Osteoblast (primary cell): ENCODE measurements at places on chromosomes 3 and 15. TPM values are rescaled to one million over a fixed set of nuclear protein-coding genes. Genes with fewer than 3 reads are reported as not detected.

- DNase-seq: no peak
- peaks cover 88% of the 10 kb centered on the region for H3K4me1 ChIP-seq
- H3K36me3 ChIP-seq: no peaks in the 10 kb centered on the region
- H3K27me3 ChIP-seq: no peaks in the 10 kb centered on the region
- H3K27ac ChIP-seq: peak overlapping the region; percentile 94
These were observed 78.7 kb downstream of the WWTR1 start for GRCh38 chr3:149579161-149579560.

GRCh38 chr3:129286081-129286480 lies 7.4 kb downstream of the HMCES start:
- no peak overlapping the region for H3K4me3 ChIP-seq
- H3K27me3 ChIP-seq: no peaks in the 10 kb centered on the region

DNA sequence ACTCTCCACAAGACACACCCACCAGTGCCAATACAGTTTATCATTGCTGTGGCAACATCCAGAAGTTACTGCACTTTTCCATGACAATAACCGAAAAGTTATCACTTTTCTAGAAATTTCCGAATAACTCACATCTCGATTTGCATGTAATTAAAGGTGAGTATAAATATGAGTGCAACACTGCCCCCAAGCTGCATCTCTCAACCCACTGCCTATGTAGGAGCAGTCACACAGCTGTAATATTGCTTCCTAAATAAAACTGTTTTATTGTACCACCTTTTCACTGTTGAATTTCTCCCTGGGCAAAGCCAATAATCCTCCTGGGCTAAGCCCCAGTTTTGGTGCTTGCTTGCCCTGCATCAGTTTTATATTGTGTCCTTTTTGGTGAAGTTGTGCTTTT lies 601.0 kb upstream of the EPHA6 start:
- H3K36me3 ChIP-seq: no peaks in the 10 kb centered on the region
- DNase-seq: peak; percentile 1
- H3K4me1 ChIP-seq: no peaks in the 10 kb centered on the region
- no peak overlapping the region for H3K27ac ChIP-seq
- H3K27me3 ChIP-seq: no peaks in the 10 kb centered on the region
- no peak overlapping the region for H3K4me3 ChIP-seq

- H3K4me3 ChIP-seq: no peak overlapping the region
- H3K27ac ChIP-seq: no peak overlapping the region
- H3K36me3 ChIP-seq: no peaks in the 10 kb centered on the region
- peaks cover 14% of the 10 kb centered on the region for H3K4me1 ChIP-seq
- no peak for DNase-seq
These were observed 370.5 kb downstream of the RORA start for GRCh38 chr15:60858511-60859070.

DNA sequence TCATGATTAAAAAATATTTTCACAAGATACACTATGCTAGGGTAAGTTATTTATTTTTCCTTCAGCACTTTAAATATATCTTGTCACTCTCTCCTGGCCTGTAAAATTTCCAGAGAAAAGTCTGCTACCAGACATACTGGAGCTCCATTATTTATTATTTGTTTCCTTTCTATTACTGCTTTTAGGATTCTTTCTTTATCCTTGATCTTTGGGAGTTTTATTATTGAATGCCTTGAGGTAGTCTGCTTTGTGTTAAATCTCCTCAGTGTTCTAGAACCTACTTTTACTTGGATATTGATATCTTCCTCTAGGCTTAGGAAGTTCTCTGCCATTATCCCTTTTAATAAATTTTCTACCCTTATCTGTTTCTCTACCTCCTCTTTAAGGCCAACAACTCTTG lies 142.0 kb upstream of the TGFBR2 start:
- no peaks in the 10 kb centered on the region for H3K27me3 ChIP-seq
- no peak for DNase-seq
- H3K27ac ChIP-seq: no peak overlapping the region
- H3K4me3 ChIP-seq: no peak overlapping the region

GRCh38 chr3:9784965-9785364 lies 7.3 kb downstream of the TADA3 start:
- no peak overlapping the region for H3K27ac ChIP-seq
- DNase-seq: no peak
- H3K27me3 ChIP-seq: no peaks in the 10 kb centered on the region

- H3K27ac ChIP-seq: no peak overlapping the region
- no peaks in the 10 kb centered on the region for H3K4me1 ChIP-seq
- H3K4me3 ChIP-seq: no peak overlapping the region
- no peaks in the 10 kb centered on the region for H3K36me3 ChIP-seq
These were observed 68.0 kb upstream of the BOC start for GRCh38 chr3:113143353-113143752.

DNA sequence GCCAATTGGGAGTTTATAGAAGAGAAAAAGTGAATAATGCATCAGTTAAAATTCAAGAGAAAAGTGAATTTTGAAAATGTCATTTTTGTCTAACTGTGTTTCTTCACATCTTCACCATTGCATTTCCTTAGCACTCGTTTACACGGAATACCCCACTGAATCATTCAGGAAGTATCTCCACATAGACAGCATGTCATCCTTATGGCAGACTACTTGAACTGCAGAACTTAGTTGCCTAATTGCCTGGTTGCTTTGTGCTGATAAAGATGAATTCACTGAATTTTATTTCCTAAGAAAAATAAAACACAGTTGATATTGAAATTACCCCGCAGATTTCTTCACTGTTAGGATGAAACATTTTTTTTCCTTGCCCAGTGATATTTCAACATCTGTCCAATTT lies 627.1 kb downstream of the ROBO1 start:
- no peak overlapping the region for H3K4me3 ChIP-seq
- no peaks in the 10 kb centered on the region for H3K27me3 ChIP-seq

The ARHGAP31 gene
- 41.5 and 56.5 TPM in 2 replicates for total RNA-seq

The GNAI2 gene
- 223 and 248 TPM in 2 replicates for total RNA-seq

The PRR20G gene
- total RNA-seq: not detected in 2 replicates
